ENCODE measurements at places on chromosomes 12 and 14. TPM values are rescaled to one million over a fixed set of nuclear protein-coding genes. Genes with fewer than 3 reads are reported as not detected.

The KRT72 gene
- not detected for total RNA-seq

DNA sequence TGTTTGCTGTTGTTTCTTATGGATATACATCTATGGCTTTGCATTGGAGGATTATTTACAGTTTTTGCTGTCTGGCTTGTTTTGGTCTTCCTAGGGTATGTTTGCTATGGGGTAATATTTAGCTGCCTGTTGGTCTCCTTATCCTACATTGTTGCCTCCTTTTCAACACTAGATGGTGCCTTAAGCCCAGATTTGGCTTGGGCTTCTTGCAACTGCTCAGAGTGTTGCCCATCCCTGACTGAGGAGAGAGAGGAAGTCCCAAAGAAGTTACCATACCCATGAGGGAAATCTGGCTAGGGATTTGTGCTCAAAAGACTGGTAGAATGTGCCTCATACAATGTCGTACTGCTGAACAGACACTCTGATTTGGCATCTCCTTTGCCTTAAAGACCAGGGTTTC lies 94.6 kb upstream of the MUCL1 start:
- H3K27ac ChIP-seq, result no peak overlapping the region
- H3K4me3 ChIP-seq, result no peak overlapping the region
- H3K36me3 ChIP-seq, result no peaks in the 10 kb centered on the region
- H3K27me3 ChIP-seq, result no peaks in the 10 kb centered on the region

- DNase-seq, result no peak
- peaks cover 6% of the 10 kb centered on the region for H3K36me3 ChIP-seq
- no peaks in the 10 kb centered on the region for H3K4me1 ChIP-seq
- H3K4me3 ChIP-seq, result no peak overlapping the region
- H3K27me3 ChIP-seq, result no peaks in the 10 kb centered on the region
These were observed 25.9 kb upstream of the MTERF2 start for GRCh38 chr12:107012736-107013425.

DNA sequence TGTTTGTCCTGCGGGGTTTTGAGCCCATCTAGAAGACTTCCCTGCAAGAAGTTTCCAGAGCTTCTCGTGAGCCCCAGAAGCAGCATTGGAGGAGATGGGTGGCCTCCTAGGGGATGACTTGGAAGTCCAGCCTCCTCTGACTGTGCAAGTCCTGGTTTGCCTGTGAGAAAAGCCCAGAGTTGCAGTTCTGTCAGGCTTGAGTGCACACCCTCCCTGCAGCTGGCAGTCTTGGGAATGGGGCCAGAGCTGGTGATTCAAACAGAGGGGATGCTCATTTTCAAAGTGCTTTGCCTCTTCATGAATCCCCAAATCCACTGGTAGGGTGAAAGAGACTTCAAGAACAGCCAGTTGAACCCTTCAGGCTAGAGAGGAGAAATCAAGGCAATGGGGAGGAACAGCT lies 3.9 kb upstream of the PPP1R1A start:
- H3K27me3 ChIP-seq, result peaks cover 43% of the 10 kb centered on the region
- no peak for DNase-seq
- no peak overlapping the region for H3K4me3 ChIP-seq
- H3K4me1 ChIP-seq, result peaks cover 8% of the 10 kb centered on the region

DNA sequence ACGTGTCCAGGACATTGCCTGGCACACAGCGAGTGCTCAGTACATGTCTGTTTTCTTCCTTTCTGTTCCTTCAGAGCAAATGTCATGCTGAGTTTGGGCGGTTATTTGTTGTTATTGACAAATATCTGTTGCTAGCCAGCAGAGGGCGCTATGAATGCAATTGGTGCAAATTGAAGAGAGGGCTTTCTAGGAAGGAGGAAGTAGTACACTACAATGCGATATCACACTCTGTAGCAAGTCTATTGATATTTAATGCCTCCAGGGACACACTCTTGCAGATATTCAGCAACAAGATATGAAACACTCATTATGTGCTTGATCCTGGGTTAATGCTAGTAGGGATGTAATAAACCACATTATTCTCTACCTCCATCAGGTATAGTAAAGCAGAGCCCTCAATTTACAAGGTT lies 267.3 kb upstream of the SRRM4 start:
- DNase-seq, result no peak
- no peaks in the 10 kb centered on the region for H3K27me3 ChIP-seq
- no peak overlapping the region for H3K4me3 ChIP-seq
- no peak overlapping the region for H3K27ac ChIP-seq
- H3K4me1 ChIP-seq, result no peaks in the 10 kb centered on the region

DNA sequence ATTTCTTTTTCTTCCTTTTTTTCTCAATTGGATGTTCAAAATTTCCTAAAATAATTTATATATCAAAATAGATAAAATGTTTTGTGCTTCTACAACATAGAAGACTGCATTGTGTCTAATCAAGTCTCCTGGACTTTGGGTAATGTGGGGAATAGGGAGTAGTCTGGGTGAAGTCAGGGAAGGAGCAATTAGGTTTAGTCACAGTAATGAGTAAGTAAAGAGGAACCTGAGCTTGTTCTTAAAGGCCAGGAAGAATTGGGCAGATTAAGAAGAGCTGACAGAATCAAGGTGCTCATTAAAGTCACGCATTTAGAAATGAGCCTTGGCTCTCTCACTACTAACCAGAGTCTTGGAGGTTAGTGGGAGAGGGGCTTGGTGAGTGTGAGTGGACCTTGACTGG lies 233.3 kb upstream of the SSTR1 start:
- no peaks in the 10 kb centered on the region for H3K4me1 ChIP-seq
- H3K36me3 ChIP-seq, result no peaks in the 10 kb centered on the region
- H3K4me3 ChIP-seq, result no peak overlapping the region

DNA sequence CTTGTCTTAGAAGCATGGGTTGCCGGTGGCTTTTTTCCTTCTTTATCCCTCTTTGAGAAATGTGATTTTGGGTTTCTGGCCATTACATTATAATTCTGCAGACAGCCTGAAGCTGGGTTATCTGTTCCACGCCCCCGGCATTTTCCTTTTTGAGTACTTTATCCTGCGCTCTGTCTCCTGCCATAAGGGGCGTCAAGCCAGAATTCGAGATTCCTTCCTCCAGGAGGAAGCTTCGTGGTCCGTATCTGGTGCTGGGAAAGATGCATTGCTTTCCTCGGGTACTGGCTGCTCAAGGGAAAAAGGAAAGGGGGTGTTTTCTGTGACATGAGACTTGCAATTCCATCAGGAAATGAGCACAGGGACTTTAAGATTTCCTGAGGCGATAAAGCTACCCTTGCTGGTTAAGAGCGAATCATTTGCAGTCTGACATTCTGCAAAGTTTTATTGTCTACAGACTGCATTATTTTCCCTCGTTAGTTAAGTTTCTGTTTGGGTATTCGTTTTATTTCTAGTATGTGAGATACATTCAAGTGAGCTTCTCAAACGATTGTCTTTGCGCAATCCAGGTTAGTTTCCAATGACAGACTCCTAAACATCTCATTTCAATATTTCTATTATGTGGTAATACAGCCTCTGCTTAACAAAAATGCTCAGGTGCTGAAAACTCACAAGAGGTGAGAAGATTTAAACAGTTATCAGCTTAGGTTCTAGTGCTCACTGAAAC lies 694 bp downstream of the AKAP5 start:
- peak overlapping the region; percentile 79 for H3K27ac ChIP-seq
- no peaks in the 10 kb centered on the region for H3K27me3 ChIP-seq
- peak overlapping the region; percentile 79 for H3K4me3 ChIP-seq
- no peak for DNase-seq
- peaks cover 9% of the 10 kb centered on the region for H3K4me1 ChIP-seq

GRCh38 chr14:24710403-24711112 lies 76.6 kb upstream of the GZMB start:
- H3K27me3 ChIP-seq, result no peaks in the 10 kb centered on the region
- DNase-seq, result no peak
- no peak overlapping the region for H3K27ac ChIP-seq
- H3K4me1 ChIP-seq, result no peaks in the 10 kb centered on the region
- no peaks in the 10 kb centered on the region for H3K36me3 ChIP-seq

GRCh38 chr12:7937833-7938506 lies 2.0 kb upstream of the SLC2A3 start:
- peak overlapping the region; percentile 34 for H3K27ac ChIP-seq
- no peaks in the 10 kb centered on the region for H3K4me1 ChIP-seq
- H3K36me3 ChIP-seq, result no peaks in the 10 kb centered on the region

Measured in esophagus squamous epithelium (tissue), 5 donors.